Jurkat, Clone E6-1 (cell line): ENCODE measurements at places on chromosomes 12 and 14.

- DNase-seq = no peak
Measured at GRCh38 chr14:100680439-100681051, 46.1 kb upstream of the DLK1 start.

GRCh38 chr14:105420101-105420973 is 710 bp downstream of the MTA1 start:
- DNase-seq = no peak

DNA sequence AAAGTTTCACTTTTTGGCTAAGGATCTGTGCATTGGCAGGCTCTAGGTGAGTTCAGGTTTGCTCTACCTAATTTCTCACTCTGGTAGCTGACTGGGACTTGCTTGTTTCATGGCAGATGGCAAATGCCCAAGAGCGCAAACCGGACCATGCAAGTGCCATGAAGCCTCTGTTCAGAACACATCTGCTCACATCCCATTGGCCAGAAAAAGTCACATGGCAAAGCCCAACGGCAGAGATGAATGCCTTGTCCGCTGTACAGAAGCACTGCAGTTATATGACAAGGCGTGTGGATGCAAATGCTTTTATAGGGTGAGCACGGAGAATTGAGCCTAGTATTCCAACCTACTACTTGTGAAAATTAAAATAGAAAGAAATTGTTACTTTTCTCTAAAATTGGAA is 202.2 kb upstream of the HMGA2 start:
- DNase-seq = no peak

GRCh38 chr12:71400481-71400880 is 39.1 kb upstream of the LGR5 start:
- DNase-seq = no peak

- no peak for DNase-seq
Measured at GRCh38 chr12:132946246-132946820, 9.8 kb downstream of the ZNF605 start.

- DNase-seq = no peak
Measured at GRCh38 chr14:102893452-102893851, 29.0 kb upstream of the AMN start.

DNA sequence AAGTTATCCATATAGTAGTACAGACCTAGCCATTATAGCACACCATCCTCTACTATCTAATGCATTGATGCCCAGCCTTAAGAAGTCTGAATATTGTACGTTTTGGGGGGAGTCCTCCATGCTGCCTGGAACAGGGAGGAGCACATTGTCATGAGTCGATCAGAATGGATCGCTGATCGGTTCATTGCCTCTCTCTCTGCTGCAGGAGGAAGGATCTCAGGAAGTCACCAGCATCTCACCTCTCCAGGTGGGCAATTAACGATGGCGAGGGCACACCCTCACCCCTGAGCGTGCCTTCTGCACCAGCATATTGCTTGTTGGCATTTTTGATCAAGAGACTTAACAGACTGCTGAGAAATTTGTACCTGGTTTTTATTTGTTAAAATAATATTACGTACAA is 11.5 kb downstream of the CCND2 start:
- DNase-seq = no peak

DNA sequence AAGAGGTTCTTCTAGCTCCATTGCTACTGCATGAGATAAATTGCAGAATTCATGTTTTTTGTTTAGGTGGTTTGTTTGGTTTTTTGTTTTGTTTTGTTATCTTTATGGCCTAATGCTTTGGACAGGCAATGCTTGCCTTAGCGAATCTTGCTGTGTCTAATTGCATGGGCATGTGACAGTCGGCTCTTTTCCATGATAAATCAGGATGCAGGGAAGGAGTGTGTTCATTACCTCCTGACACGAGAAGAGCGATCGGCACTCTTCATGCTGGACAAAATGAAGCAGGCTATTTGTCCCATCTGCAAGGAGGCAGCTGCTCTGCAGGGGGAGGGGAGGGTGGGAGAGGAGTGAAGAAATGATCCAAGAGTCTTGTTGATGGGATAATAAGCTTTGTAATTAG is 6.5 kb downstream of the CCDC60 start:
- no peak for DNase-seq

DNA sequence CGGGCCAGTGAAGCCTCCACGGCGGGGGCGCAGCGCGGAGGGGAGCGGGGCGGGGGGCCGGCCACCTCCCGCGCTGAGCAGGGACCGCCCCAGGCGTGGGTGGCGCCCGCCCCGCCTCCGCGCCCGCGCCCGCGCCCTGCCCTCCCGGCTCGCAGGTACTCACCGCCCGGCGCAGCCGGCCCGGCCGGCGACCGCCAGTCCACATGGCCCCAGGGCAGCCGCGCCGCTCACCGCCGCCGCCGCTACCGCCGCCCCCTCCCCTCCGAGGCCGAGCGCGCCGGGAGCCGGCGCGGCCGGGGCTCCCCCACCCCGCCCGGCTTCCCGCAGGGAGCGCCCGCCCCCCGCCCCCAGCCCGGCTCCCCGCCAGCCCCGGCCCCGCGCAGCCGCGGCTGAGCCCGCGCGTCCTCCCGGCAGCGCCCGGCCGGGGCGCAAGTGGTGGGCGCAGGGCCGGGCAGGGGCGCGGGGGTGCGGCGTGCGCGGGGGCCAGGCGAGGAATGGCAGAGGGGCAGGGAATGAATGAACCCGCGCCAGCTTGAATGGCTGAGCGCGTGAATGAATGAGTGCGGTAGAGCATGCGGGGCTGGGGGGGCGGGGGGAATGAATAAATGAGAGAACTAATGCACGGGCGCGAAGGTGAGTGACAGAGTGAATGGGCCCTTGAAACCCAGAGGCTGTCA is at the start of gene BEGAIN:
Gene BEGAIN (minus strand): TSS at position 332 of the 677 bp plus-strand sequence. CDS start 127 bp downstream, at position 205.
- no peak for DNase-seq

GRCh38 chr12:11765817-11766794 is 116.6 kb downstream of the ETV6 start:
- DNase-seq = no peak

DNA sequence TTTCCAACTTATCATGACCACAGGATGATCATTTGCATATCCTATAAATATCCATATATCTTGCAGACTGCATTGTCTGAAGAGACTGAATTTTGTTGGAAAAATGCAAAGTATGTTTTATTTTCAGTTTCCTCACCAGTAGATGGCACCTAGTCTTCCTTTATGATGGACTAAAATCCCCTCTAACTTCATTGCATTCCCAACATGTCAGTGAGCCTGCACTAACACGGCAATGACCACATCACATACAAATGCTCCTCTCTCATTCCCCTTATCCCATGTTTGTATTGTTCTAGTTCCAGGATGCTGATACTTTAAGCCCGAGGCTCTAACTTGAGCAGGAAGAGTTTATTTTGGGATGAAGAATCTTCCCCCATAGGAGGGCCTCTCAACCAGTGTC is 24.7 kb upstream of the MYBPC1 start:
- peak; percentile 5 for DNase-seq

- no peak for DNase-seq
Measured at GRCh38 chr12:62436164-62436503, 30.5 kb upstream of the MON2 start.

DNA sequence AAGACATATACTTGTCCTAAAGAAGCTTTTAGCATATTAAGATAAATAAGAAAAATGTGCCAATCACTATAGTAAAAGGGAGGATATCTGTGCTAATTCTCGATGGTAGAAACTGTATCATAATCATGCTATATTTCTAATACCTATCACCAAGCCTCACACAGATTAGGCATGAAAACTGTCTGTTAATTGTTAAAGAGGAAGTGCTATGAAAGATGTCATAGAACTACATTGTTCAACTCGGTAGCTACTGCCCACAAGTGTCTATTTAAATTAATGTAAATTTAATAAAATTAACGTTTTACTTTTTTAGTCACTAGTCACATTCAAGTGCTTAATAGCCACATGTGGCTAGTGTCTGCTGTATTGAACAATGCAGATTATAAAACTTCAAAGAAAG is 77.5 kb upstream of the KICS2 start:
- DNase-seq = no peak
